ENCODE measurements at places on chromosomes 7 and 10.

DNA sequence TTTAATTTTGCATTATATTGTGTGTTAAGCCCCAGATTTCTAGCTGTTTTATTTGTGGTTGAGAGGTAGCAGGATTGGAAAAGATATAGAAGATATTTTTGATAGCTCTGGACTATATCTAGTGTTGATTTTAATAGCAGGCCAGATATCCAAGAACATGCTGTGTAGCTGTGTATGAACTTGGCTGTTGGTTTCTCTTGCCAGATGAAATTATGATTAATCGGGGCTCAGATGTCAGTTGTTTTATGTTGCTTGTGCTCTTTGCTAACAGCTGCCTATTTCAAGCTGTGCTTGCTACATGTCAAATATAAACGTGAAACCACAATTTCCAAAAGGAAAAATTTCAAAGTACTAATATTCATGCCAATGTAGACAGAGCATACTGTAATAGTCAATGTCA lies 141.1 kb downstream of the GRM3 start:
- no peak for DNase-seq

- no peak for DNase-seq
Observed at GRCh38 chr7:81865754-81866153, 95.9 kb upstream of the HGF start.

GRCh38 chr7:30180718-30181117 lies 45.9 kb downstream of the MTURN start:
- DNase-seq: no peak

- DNase-seq: no peak
Observed at GRCh38 chr7:92641921-92642511, 51.8 kb upstream of the FAM133B start.

GRCh38 chr7:123432601-123433000 lies 101.8 kb downstream of the IQUB start:
- DNase-seq: no peak

DNA sequence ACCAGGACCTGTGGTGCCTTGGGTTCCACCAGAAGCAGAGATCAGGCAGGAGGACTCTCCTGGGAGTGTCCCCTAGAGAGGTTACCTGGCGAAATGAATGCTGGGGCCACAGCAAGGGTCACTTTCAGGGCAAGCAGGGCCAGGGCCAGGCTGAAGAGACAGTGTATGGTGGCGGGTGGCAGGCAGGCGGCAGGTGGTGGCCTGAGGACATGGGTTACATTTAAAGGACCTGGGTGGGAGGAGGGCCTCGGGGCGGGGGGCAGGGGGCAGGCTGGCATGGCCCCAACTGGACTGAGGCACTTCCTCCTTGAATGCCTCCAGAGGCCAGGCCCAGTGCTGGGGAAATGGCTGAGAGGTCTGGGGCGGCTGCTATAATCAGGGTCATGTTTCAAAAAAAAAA lies 14.7 kb upstream of the TBRG4 start:
- DNase-seq: no peak

- no peak for DNase-seq
Observed at GRCh38 chr10:75430000-75430763, 1.2 kb upstream of the LRMDA start.

DNA sequence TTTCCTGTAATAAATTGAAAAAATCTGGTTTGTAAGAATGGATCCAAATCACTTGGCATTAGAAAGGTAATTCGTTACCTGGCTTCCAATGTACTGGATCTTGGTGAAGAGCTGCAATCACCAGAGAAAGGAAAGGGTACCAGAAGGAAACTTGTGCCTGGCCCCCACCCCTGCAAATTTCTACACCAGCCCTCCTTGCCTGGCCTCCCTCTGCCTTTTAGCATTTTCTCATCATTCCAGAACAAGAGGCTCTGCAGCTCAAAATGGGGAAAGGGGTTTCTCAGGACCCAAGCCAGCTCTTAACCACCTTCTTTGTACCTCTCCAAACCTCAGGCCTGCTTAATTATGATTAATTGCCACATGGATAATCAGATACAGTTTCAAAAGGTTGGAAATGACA lies 612.8 kb upstream of the MGMT start:
- no peak for DNase-seq

DNA sequence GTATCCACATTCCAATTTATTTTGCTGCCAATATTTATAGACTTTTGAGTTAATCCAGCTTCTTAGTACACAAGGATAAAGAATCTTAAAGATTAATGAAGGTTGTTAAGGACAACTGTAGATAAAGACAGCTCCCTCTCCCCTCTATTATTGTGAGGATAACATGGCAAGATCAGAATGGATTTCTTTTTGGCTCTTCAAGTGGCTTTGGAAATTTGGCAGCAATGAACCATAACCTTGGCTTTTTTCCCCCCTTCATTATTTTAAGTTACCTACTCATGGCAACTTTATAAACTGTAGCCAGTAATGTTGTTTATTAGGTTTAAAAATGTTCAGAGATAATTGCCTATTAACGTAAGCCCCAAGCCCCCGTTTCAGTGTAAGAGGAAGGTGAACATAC lies 131.1 kb upstream of the SLC26A5 start:
- no peak for DNase-seq

DNA sequence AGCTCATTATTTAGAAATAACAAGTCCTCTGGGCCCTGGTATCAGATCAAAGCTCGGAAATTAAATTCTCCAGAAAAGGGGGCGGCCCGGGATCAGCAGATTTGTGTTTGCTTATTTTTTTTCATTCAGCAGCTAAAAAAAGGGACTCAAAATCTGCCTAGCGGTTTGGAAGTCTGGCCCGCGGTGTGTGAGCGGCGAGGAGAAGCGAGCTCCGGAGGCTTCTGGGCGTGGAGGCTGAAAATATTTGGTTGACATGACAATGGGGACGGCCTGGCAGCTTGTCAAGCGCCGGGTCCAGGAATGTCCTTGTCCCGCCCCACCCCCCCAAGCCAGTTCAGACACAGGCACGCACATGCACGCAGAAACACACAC lies 43.4 kb downstream of the FOXL3 start:
- no peak for DNase-seq

DNA sequence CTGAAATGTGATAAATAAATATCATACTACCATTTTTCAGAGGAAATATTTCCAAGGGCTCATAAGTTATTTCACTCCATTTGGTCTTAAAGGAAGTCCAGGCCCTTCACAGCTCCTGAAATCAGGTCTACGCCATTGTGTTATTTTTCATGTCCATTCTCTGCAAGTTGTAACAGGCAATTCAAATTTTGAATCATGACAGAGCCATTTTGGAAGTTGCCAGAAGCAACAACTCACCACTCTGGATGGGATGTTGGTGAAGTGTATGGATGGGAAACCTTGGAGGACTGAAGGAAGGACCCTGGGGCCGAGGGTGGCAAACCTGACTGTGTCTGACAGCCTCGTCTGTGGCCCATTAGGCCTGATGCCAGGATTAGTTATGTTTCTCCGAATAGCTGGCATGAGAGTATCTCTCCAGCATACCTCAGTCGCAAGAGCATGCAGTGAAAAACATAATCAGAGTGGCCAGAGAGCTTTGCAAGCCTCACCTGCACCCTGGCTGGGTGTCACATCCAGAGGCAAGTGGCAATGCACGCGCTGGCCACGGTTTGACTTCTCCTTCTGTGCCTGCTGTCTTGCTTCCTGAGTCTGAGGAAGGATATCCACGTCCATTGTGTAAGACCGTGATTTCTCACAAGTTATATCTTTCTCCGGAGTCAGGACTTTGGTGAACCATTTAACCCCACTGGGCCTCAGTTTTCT lies 87.1 kb downstream of the NRP1 start:
- no peak for DNase-seq

DNA sequence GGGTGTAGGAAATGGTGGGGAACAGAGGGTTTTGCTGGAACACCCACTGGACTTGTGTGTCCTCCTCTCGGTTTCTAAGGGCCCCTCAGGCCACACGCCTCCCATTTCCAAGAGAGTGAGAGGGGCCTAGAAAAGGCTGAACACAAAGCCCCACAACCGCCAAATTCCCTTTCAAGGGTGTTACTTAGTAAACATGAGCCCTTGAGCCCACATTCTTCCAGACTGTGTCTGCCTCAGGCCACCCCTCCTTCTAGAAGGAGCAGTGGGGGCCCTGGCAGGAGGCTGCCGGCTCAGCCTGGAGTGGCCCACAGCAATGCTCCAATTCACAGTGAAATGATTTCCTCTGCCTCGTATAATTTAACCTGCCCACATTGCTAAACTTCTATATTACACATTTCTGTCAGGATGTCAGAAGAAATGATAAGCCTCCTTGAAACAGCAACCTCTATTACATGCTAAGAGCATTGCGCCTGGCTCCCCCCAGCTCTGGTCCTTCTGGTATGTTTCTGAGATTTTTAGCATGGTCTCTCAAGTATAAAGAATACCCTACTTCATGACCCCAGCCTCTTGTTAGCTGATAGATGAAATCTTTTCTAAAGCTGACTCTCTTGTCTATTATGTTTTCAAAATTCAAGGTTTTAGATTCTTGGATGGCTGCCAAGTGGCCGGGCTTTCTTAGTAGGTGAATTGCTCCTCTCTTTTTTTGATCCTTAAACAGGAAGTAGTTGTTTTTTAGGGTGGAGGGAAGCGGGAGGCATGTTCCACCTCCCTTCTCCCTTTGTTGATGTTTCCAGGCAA lies 673.9 kb upstream of the GALNT17 start:
- DNase-seq: no peak

GRCh38 chr10:122911889-122912484 lies 1.6 kb downstream of the FAM24A start:
- DNase-seq: no peak

GRCh38 chr7:7779888-7780287 lies 61.5 kb upstream of the RPA3 start:
- no peak for DNase-seq

All from NCI-H2029 (cell line).